Activated CD4-positive, alpha-beta T cell treated with anti-CD3 and anti-CD28 coated beads for 48 hours (primary cell): ENCODE measurements at places on chromosomes 2 and 18.

GRCh38 chr2:55786280-55786679, 92.6 kb upstream of the PNPT1 start:
- DNase-seq, result no peak

DNA sequence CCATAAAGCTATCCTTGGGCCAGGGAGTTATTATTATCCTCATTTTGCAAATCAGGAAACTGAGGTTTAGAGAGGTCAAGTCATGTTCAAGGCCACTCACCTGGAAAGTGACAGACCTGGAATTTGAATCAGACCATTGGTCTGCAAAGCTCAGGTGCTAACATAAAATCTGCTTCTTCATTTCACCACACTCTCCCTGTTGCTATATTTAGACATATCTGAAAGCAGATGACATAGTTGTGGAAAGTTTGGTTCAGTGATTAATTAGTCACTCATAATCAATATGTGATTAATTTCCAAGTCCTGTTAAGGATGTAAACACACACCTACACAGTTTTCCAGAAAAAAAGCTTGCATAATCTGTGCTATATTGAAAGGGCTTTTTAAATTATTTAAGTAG, 57.4 kb downstream of the LINC00305 start:
- DNase-seq, result no peak

GRCh38 chr2:210461401-210461800, 15.2 kb downstream of the LANCL1 start:
- no peak for DNase-seq

DNA sequence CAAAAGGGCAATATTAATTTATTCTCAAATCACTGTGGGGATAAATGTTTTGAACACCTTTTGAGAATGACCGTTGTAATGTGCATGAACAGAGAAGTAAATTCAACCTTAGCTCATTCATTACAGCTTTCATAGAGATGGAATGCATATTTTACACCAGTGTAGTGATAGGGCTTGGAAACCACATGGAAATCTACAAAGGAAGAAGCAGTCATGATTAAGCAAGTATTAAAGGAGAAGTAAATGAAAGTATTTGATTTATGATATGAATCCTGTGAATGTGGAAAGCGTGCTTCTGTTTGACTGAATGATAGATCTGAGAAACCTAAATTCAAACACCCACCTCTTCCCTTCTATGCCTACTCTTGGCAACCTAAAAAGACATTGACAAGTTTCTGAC, 64.7 kb downstream of the CDH7 start:
- DNase-seq, result no peak

DNA sequence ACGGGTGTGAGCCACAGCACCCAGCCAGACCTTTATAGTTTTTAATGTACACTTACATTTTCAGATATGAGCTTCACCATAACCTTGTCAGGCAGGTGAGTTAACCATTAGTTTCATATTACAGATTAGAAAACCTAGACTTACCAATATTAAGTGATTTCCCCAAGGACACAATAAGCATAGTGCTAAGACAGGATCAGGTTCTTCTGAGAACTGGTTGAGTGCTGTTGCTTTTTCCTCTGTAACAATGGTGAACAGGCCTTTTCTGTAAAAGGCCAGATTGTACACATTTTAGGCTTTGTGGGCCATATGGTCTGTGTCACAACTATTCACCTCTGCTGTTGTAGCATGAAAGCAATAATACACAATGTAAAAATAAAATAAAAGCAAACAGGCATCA, 332.0 kb downstream of the PIK3C3 start:
- DNase-seq, result no peak

DNA sequence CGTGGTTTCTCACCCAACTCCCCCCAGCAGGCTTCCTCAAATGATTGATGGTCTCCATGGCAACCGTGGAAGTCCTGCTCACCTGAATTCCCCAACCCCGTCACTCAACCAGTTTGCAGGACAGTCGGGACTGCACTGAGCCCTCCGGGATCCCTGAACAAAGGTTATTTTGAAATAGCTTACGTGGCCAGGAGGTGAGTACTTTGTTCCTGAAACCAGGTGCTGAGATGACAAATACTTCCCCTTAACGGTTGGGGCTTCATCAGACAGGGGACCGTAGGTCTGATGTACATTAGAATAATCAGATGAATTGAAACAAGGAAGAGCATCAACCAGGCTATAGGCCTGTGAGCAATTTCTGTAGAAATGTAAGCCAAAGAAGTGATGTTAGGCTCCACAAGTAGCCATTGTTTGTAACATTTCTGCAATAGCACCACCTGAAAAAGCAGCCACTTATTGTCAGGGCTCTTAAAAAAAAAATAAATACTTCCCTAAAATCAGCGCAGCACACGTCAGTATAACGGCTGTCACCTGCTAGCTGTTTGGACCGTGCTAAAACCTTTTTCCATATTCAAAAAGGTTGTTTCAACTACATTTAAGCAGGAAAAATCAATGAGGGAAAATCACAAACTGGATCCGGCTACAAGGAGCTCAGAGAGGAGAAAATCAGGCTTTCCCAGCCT, 206.4 kb upstream of the ID2 start:
- DNase-seq, result peak; percentile 62
